Hepatic stellate cell (primary cell): ENCODE measurements at places on chromosomes 2 and 18.

DNA sequence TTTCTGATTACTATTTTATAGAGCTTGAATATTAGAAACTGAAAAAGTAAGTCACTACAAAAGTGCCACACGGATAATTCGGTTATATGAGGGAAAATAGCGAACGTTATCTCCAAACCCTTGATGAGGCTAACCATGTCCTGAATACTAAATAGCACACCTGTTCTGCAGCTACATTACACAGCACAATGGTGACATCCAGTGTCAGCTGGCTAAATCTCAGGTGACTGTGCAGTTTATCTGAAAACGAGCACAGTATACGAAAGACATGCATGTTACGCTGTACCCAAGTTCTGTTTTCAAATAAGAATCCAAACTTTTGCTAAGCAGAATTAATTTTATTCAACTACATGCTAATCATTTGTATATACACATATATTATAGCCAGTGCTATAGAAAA, 9.0 kb downstream of the CCDC68 start:
- no peak for DNase-seq

GRCh38 chr2:46379213-46380037, 82.2 kb downstream of the EPAS1 start:
- no peak for DNase-seq

GRCh38 chr2:33913071-33913616, 314.0 kb upstream of the FAM98A start:
- DNase-seq: no peak

DNA sequence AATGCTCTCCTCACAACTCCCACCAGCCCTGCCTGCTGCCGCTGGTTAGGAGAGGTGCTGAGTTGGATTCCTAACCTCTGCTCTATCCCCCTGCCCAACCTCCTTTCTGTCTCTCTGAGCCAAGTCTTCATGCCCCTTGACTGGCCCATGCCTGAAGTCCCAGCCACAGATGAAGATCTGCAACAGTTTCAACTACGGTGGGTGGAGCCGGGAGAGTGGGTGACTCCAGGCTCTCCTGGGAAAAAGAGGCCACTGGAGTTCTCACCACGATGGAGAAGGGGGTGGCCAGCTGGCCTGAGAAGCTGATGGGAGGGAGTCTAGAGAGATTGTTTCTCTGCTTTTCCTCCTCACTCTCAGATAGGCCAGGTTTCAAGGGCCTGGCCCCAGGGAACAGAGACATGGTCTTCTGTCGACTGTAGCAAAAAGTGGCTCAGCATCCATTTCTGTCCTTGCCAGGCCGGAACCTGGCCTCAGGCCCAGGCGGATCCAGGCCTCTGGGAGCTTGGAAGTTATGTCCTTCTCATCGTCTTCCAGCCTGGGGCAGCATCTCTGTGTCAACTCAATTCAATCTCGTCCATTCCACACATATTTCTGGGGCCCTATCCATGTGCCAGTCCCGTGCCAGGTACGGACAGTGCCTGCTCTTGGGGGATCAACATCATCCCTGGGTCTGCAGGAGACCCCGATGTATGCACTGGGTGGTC, 75.3 kb downstream of the INHBB start:
- DNase-seq: no peak

DNA sequence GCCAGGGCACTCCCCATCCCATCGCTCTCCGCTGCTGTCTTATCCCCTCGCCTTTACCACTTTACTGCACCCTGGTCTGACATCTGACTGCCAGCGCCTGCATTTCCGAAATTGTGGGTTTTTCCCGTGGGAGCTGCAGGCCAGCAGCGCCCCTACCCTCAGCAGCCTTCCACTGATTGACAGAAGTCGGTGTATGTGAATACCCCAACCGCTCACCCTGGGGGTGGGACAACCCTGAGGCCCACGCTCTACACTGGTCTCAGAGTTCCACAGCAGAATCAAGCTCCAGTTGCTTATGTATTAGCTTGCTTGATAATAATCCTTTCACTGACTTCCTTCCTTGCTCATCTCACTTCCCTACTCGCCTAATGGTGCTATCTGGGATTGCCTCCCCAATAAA, 62.0 kb downstream of the POLE4 start:
- DNase-seq: no peak

GRCh38 chr2:57965219-57965618, 81.4 kb upstream of the VRK2 start:
- no peak for DNase-seq

DNA sequence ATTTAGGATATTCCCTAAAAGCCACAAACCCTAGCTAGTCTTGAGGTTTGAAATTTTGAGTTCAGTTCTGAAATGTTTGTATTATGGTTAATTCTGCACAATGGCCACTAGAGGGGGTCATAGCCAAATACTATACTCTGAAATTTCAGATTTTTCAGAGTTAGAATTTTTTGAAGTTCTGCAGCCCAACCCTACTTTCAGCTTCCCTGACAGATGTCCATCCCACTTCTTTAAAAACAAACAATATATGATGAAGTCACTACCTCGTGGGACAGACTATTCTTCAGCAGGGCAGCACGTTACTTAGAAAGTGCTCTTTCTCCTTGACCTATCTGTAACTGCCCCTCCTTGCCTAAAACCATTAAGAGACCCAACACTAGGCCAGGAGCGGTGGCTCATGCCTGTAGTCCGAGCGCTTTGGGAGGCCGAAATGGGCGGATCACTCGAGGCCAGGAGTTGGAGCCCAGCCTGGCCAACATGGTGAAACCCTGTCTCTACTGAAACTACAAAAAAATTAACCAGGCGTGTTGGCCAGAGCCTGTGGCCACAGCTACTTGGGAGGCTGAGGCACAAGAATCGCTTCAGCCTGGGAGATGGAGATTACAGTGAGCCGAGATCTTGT, 48.2 kb upstream of the PAPOLG start:
- DNase-seq: peak; percentile 48
